ENCODE measurements at places on chromosomes 7 and 10.

GRCh38 chr7:152633504-152633903, 42.4 kb downstream of the XRCC2 start:
- DNase-seq, result no peak

- no peak for DNase-seq
Observed at GRCh38 chr10:33402220-33403073, 68.0 kb upstream of the NRP1 start.

- no peak for DNase-seq
Observed at GRCh38 chr10:70903262-70903921, 15.0 kb upstream of the PCBD1 start.

GRCh38 chr10:101065481-101066145, 3.8 kb downstream of the KAZALD1 start:
- no peak for DNase-seq

- DNase-seq, result no peak
Observed at GRCh38 chr10:95963991-95964389, 56.2 kb downstream of the CC2D2B start.

DNA sequence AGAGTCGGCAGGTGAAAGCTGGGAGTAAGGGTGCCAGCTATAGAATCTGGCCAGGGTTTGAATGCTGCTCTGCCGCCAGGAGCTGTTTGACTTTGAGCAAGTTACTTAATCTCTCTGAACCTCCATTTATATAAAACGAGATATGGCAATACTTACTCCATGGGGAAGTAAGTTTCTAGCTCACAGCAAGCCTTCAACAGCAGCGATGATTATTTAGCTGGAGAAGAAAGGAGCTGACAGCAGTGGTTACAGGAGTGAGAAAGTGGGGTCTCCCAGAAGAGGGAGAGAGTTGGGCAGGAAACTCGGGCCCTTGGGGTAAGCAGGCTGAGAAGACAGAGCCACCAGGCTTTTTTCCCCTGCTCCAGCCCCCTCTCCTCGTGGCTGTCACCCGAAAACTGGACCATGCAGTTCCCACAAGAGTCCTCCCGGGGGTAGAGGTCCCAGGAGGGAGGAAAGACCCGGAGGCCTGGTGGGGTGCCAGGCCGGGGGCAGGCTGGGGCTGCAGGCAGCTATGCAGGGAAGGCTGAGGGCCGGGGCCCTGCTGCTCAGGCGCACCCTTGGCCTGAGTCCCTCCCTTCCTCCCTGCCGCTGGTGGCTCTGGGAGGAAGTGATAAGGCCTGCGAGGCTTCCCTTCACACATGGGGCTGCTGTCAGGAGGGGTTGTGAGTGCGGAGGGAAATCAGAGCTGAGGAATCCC, 3.5 kb downstream of the NOS3 start:
- DNase-seq, result no peak

- DNase-seq, result no peak
Observed at GRCh38 chr7:145082366-145083161, 246.7 kb upstream of the TPK1 start.

GRCh38 chr10:5951167-5951711, 26.1 kb downstream of the IL15RA start:
- no peak for DNase-seq

GRCh38 chr7:20329389-20330238, 1.1 kb upstream of the ITGB8 start:
- no peak for DNase-seq

- no peak for DNase-seq
Observed at GRCh38 chr7:118858651-118859149, 634.2 kb downstream of the ANKRD7 start.
